Lung (tissue), 17 donors: ENCODE measurements at places on chromosomes 16 and 17.

DNA sequence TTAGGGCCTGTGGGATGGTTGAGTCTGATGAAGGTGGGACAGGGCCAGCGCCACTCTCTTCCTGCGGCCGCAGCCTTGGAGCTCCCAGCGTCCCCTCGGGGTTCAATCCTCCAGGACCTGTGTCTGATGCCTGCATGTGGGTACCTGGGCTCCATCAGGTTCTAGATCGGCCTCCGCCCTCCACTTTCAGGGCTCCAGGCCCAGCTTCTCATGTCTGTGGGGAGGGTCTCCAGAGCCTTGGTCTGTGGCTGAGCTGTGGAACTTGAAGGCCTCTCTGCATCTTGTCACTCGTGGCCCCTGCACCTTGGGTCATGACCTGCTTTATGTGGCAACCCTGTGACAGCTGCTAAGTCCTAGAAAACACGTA, 89.8 kb upstream of the ZNF750 start:
- DNase-seq = no peak

DNA sequence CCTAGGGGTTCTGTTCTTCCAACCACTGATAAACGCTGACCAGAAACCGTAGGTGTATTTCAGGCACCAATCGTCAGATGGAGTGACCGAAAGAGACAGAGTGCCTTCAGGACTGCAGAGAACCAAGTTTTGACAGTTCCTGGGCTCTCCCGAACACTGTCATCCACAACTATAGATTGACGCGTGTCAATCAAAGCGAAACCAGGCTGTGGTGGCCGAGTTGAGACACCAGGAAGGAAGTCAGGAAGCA, 11.9 kb upstream of the AURKB start:
- no peak for DNase-seq

- DNase-seq = no peak
Measured at GRCh38 chr17:49748223-49748622, 15.7 kb downstream of the FAM117A start.

GRCh38 chr16:48441863-48442279, 56.7 kb upstream of the SIAH1 start:
- DNase-seq = no peak

- DNase-seq = no peak
Measured at GRCh38 chr17:74863420-74864296, 4.0 kb upstream of the GRIN2C start.

- no peak for DNase-seq
Measured at GRCh38 chr17:44629314-44629713, 27.0 kb upstream of the MEIOC start.

GRCh38 chr17:72397687-72398086, 276.9 kb downstream of the SOX9 start:
- DNase-seq = no peak

GRCh38 chr17:39626171-39627046, at the start of gene PPP1R1B:
Gene PPP1R1B, plus strand, starts transcription at chr17:39626952. Its CDS starts 441 bp downstream, at chr17:39627393.
- peak; percentile 71 for DNase-seq

DNA sequence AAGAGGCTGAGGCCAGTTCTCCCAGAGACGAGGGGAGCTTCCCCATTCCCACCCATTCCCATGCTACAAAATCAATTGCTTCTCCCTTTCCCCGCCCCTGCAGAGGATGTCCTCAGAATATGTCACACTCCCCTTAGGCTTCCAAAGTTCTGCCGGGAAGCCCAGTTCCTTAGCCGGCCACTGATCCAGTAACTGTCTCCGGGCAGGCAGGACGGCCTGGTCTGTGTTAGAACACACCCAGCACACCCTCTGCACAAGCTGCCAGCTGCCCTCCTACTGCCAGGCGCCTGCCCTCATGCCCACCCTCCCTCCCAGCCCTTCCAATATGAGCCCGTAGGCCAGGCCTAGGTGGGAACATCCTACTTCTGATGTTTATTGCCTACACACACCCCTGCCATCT, 31.1 kb downstream of the SGSM2 start:
- DNase-seq = no peak

- no peak for DNase-seq
Measured at GRCh38 chr16:10168258-10168657, 14.0 kb downstream of the GRIN2A start.

- DNase-seq = peak; percentile 76
Measured at GRCh38 chr17:78599419-78599818, 22.2 kb upstream of the DNAH17 start.

- no peak for DNase-seq
Measured at GRCh38 chr17:61587807-61588660, 3.0 kb downstream of the NACA2 start.

DNA sequence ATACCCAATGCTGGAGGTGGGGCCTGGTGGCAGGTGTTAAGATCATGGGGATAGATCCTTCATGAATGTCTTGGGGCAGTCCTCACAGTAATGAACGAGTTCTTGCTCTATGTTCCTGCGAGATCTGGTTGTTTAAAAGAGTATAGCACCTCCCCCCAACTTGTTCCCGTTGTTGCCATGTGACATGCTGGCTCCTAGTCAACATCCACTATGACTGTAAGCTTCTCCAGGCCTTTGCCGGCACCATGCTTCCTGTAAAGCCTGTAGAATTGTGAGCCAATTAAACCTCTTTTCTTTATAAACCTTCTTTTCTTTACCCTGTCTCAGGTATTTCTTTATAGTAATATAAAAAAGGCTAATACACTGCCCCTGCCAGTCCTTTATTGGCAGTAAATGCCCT, 33.3 kb downstream of the RANBP10 start:
- peak; percentile 67 for DNase-seq
